ENCODE measurements at places on chromosomes 1 and 21. TPM values are rescaled to one million over a fixed set of nuclear protein-coding genes. Genes with fewer than 3 reads are reported as not detected.

RGS7 gene
- 0.28 TPM for polyA plus RNA-seq

RIPPLY3 gene
- polyA plus RNA-seq, result 0.02 TPM

CFAP141 gene
- not detected for polyA plus RNA-seq

MAN1C1 gene
- 18.2 TPM for polyA plus RNA-seq

AMPD1 gene
- not detected for polyA plus RNA-seq

All from adipose tissue (tissue), 3 donors.